Hematopoietic multipotent progenitor cell treated with erythropoietin and hydrocortisone succinate and interleukin-3 and kit ligand, for 4 days (in vitro differentiated cells): ENCODE measurements at places on chromosomes 7 and 10.

GRCh38 chr10:130481936-130482335 lies 345.7 kb downstream of the GLRX3 start:
- no peak for DNase-seq

DNA sequence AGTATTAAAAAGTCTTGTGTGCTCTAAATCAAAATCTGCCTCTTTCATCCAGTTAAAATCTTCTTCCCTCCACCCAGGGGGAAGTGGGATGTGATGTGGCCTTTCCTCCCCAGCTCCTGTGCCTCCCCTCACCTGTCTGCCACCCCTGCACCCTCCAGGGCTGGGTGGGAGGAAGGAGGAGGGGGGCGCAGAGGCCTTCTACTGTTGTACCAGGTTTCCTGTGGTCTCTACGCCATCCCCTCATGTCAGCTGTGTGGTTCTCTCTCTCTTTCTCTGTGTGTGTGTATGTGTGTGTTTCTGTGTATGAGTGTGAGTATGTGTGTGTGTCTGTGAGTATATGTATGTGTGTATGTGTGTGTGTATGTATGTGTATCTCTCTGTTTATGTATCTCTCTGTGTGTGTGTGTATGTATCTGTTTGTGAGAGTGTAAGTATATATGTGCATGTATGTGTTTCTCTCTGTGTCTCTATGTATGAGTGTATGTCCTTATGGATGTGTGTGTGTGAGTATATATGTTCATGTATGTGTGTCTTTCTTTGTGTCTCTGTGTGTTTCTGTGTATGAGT lies 45.5 kb upstream of the C10orf71 start:
- peak; percentile 62 for DNase-seq

DNA sequence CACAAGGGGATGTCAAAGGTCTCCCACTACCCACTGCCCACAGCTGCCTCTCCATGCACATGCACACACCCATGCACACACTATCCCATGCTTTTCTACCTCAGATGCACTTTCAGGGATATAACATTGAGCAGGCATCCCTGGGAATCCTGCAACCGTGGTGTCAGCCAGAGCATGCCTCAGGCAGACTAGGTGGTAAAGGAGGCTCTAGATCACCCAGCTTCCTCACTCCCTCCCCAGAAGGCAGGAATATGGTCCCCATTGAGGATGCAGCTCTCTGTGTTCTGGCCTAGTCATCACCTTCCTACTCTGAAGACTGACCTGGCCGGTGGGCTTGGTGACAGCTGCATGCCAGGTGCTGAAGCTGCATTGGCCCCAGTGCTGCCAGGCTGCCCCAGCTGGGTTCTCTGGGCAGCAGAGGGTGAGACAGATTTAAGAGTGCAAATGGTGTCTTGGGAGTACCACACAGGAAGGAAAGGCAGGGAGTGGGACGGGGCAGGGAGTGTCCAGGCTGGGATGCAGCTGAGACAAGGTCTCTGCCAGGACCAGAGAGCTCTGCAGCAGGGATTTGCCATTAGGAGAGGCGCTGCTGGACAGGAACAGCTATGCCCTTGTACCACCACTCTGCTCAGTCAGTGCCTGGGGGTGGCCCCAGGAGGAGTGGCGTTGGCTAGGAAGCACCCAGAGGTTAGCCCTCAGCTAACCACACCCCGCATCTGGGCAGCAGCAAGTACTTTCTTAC lies 53.4 kb upstream of the GDF10 start:
- DNase-seq, result no peak

DNA sequence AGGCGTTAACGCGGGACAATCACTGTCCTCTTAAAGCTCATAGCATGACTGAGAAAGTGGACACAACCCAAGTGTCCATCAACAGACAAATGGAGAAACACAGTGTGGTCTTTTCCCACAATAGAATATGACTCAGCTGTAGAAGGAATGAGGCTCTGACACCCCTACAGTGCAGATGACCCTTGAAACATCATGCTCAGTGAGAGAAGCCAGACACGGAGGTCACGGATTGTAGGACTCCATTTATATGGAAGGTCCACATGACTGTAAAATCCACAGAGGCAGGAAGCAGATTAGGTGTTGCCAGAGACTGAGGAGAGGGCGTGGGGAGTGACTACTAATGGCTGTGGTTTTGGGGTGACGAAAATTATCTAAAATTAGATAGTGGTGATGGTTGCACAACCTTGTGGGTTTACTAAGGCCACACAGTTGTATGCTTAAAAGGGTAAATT lies 6.1 kb upstream of the NCAPG2 start:
- peak; percentile 97 for DNase-seq

DNA sequence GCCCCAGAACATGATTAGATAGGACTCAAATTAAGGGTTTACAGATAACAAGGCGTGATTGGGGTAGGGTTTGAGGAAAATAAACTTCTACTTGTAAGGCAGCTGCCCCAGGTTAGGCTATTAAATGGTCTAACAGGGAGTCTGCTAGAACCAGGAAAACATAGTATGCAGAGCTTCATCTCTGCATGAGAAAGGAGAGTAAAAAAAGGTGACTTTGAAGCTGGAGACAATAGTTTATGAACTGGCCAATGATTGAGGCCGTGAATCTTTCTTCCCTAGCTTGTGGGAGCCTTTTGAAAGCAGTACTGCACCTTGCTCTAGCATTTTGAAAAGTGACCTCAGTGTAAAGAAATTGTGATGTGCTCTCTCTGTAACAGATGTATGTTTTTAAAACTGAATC lies 48.5 kb upstream of the STARD3NL start:
- no peak for DNase-seq

GRCh38 chr7:35555934-35556333 lies 139.0 kb downstream of the HERPUD2 start:
- no peak for DNase-seq

DNA sequence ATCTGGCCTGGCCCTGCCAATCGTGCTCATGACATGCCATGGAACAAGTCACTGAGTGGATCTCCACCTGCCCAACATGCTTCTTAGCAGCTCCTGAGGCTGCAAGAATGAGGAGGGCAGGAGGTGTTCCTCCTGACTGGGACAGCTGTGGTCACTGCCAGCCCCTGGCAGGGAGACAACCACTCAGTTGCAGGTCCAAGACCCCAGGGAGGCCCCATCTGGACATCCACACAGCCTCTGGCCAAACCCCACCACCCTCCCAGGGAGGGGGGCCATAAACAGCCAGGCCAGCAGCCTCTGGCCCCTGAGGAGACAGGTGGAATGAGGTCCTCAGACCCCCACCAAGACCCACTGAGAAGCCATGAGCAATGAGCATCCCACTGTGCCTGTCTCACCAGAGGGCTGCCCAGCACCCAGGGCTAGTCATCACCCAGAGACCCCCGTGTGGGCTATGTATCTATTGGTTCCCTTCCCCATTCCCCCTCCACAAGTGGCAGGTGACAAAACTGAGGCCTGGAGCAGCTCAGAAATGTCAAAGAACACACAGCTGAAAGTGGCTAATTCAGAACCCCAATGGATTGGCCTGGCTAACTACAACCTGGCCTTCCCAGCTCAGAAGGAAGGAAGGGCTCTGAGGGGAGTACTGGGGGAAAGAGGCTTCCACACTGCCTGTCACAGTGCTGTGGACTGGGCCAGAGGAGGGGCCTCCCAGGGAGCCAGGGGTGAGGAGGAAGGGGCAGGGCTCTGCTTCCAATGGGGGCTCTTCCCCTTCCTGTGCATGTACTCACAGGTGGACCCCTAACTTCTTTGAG lies 3.0 kb downstream of the GPRIN2 start:
- no peak for DNase-seq

GRCh38 chr10:64079341-64079740 lies 558.1 kb downstream of the REEP3 start:
- no peak for DNase-seq

DNA sequence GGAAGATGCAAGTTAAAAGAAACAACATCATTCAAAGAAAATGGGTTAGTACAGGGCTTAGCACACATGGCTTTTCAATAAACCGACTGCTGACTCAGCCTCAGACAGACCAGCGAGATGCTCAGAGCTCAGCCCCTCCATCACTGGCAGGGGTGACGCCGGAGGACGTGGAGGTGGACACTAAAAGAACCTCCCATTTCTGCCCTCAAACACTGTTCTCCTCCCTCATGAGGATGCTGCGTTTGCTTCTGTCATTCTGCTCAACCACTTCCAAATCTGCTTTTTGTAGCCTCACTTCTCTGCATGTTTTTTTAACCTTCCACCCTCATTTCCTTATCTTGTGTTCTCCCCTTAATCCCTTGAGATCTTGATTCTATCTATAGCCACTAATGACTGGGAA lies 15.3 kb downstream of the DENND11 start:
- no peak for DNase-seq

- DNase-seq, result no peak
Observed at GRCh38 chr10:100103581-100103980, 21.9 kb upstream of the CPN1 start.

DNA sequence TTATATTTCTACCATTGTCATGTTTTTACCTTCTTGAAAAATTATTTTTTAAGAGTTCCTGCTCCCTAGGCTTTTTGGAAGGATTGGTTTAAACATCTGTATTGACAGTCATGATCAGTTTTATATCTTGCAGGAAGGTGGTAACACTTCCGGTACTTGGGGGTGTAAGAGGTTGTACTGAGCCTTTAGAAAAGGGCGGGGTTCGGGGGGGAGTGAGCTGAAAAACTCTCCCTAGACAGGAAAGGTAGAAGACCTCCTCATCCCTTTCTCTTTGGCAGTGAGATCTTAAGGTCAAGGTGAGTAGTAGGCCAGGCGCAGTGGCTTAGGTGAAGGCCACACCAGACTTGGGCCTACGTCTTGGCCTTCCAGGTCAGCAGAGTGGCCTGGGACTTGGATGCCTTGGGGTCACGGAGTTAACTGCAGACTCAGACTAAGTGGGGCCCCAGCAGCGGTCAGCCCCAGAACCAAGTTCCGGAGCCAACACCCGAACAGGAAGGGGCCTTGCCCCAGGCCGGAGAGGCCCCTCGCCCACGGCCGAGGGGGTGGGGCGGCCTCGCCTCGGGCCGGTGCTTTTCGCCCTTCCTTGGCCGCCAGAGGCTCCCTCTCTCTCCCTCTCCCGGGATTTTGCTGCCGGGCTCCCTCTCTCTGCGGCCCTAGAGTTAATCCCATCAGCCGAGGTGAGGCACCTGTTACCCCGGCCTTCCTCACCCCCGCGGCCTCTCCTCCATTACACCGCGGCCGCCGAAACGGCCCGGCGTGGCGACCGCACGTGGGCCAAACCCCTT lies at the start of gene PPP1R9A:
Gene PPP1R9A (plus strand): TSS at position 569 of the 785 bp plus-strand sequence. CDS start 2,520 bp downstream, outside the sequence.
- peak; percentile 35 for DNase-seq

GRCh38 chr7:135712796-135713195 lies 15.2 kb downstream of the SLC13A4 start:
- DNase-seq, result no peak

DNA sequence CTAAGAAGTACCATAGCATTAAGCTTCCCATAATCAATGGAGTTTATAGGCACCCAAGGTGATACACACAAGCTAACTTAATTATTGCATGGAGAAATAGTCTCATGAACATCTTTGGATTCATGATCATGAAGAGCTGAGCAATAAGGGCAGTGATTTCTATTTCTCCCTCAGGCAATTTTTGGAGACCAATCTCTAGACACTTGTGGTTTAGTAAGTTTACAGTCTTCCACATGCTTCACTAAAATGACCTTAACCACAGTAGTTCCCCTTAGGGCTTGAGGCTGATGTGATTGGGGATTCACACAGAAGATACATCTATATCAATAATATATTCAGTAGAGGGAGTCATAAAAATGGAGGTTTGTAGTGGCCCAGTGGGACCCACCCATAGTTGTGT lies 241.2 kb downstream of the CCDC7 start:
- DNase-seq, result no peak

GRCh38 chr7:100102950-100103840 lies 1.8 kb downstream of the AP4M1 start:
- DNase-seq, result no peak

DNA sequence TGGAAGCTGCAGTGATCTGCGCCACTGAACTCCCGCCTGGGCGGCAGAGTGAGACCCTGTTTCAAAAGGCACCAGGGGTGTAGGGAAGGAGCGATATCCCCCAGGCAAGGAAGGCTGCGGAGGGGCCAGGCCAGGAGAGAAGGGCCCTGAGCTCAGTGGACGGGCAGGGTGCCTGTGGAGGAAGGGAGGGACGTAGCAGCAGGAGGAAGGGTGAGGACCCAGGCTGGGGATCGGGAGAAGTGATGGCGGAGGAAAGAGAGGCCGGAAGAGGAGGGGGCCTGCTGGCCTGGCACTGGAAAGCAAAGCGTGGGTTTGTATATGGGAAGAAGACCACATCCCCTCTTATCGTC lies 45.6 kb downstream of the ALOX5 start:
- DNase-seq, result peak; percentile 29

- DNase-seq, result no peak
Observed at GRCh38 chr10:48801001-48801421, 116.3 kb downstream of the WDFY4 start.

DNA sequence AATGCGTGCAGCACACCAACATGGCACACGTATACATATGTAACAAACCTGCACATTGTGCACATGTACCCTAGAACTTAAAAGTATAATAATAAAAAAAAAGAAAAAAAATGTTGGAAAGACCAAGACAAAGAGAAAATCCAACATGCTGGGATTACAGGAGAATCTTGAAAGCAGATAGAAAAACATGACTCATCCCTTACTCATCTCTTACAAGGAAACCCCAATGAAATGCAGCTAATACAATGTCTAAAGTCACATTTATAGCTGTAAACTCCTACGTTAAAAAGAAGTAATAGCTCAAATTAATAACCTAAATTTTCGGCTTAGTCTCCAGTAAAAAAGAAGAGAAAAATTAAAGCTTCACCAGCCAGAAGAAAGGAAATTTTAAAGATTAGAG lies 47.5 kb upstream of the DGKB start:
- no peak for DNase-seq

GRCh38 chr10:127415901-127416581 lies 133.1 kb upstream of the NPS start:
- no peak for DNase-seq

- DNase-seq, result peak; percentile 79
Observed at GRCh38 chr7:25565949-25566348, 337.7 kb upstream of the NPVF start.

- no peak for DNase-seq
Observed at GRCh38 chr10:132898391-132899053, 43.8 kb downstream of the CFAP46 start.

DNA sequence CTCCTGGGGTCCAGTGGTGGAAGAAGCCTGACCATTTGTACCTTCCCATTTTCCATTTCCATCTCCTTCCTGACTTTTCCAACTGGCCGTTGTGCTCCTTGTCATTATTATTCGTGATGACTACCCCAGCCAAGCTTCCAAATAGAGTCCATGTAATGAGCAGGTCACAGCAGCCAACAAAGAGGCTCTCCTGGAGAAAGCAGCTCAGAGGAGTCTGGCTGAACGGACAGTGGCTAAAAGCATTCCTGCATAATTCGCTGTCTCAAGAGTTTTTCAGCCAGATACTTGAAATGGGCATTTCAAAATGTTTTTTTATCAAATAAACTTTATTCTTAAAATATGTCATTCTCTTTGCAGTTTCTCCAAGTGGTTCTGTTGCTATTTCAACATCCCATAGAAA lies 458.6 kb downstream of the INHBA start:
- no peak for DNase-seq

DNA sequence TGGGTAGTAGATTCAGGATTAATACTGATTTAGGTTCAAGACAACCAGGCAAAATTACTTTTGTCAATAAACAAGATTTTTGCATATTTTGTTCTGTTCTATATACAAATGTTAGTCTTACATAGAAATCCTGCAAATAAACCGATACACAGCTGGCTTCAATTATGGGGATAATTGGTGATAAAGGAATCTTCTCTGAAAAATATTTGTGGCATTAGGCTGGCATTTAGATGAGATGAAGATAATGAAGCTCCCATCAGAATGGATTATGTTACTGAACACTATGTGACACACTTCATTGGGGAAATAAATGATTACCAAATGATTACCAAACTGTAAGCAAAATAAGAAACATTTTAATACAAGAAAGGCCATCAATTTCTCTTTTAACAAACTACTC lies 65.8 kb downstream of the NT5C2 start:
- DNase-seq, result no peak
